ENCODE measurements at places on chromosomes 1 and 21. TPM values are rescaled to one million over a fixed set of nuclear protein-coding genes. Genes with fewer than 3 reads are reported as not detected.

DNA sequence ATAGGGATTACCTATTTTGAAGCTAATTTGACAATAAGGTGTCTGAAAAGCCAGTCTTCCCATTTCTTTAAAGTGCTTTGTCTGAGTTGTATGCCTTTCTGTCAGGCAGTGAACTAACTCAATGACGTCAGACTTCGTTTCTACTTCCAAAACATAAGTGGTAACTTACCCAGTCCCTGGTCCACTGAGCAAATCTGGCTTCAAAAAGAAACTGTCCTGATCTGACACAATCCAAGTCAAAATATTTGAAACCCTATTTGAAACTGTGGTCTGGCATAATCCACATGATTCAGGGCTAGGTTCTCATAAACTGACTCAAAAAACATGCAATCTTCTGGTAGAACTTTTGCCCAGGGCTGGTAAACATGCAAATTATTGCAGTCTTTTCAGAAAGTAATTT lies 34.0 kb downstream of the DIRAS3 start:
- DNase-seq = no peak

DNA sequence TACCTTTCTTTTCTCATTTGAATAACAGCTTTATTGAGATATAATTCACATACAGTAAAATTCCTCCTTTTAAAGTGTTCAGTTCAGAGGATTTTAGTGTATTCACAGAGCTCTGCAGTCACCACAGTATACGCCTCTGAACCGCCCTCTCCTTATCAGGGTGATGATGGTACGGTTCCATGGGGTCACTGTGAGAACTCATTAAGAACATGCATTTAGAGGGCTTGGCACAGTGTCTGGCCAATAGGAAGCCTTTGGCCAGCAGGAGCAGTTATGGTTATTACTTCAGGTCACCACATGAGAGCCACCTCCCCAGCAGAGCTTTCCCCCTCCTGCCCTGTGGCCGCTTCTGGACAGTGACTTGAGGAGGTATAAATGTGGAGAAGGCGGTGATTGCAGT lies 27.3 kb downstream of the KCNQ4 start:
- DNase-seq = peak; percentile 52

- DNase-seq = peak; percentile 9
Observed at GRCh38 chr1:199463521-199464127, 563.9 kb upstream of the NR5A2 start.

GRCh38 chr21:35204850-35205541 lies 155.9 kb upstream of the RUNX1 start:
- peak; percentile 52 for DNase-seq

- DNase-seq = peak; percentile 54
Observed at GRCh38 chr1:48492392-48492791, 20.4 kb upstream of the SPATA6 start.

DNA sequence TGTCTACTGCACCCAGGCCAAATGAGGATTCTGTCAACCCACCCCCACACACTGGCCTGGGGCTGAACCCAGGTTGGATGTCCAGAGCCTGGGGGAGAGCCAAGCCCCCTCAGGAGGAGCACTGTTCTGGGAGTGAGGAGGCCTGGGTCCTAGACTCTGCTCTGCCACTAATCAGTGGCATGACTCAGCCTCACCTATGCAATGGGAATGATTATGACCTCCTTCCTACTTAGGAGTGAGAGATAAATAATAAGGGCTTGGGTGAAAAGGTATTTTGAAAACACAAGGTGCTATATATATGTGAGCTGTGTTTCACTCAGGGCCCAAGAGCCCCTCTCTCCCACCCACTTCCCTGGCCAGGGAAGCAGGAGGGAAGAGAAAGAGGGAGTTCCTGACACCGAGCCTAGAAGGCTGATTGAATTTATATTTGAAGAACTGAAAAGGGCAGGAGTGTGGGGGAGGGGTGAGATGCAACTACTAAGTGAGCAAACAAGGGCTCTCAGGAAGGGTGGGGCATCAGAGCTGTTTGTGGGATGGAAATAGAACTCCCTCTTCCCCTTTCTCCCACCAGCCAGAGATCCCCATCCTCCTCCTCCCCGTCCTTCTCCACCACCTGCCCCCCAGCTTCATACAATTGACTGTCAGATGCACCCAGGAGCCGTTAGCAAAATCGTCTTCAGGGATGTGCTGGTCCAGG lies 8.2 kb downstream of the IGSF9 start:
- peak; percentile 81 for DNase-seq

The C1QA gene
- polyA plus RNA-seq = 87.9 TPM

- DNase-seq = no peak
Observed at GRCh38 chr21:17765207-17765606, 53.9 kb downstream of the C21orf91 start.

The OR14I1 gene
- not detected for polyA plus RNA-seq

DNA sequence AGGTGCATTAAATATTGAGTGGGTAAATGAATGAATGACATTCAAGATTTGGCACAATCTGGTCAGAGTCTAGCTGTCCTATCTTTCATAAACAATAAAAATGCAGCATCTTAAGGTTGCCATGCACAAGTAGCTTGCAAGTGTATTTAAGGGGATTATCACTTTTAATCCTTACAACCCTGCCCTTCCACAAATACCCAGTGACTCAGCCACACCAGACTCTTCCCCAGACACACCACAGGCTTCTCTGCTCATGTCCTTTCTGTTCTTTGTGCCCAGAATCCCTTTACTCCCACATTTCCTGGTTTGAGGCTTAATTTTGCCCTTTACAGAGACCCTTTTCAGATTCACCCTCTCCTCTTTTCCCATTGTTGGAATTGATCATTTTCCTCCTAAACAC lies 59.8 kb downstream of the KIRREL1 start:
- DNase-seq = no peak

- peak; percentile 27 for DNase-seq
Observed at GRCh38 chr1:246214708-246215509, 292.2 kb downstream of the SMYD3 start.

GRCh38 chr1:46246548-46247435 lies 771 bp upstream of the RAD54L start:
- DNase-seq = no peak

GRCh38 chr1:225431081-225431863 lies 3.4 kb upstream of the LBR start:
- DNase-seq = no peak

- peak; percentile 5 for DNase-seq
Observed at GRCh38 chr21:18369115-18369514, 34.5 kb downstream of the TMPRSS15 start.

DNA sequence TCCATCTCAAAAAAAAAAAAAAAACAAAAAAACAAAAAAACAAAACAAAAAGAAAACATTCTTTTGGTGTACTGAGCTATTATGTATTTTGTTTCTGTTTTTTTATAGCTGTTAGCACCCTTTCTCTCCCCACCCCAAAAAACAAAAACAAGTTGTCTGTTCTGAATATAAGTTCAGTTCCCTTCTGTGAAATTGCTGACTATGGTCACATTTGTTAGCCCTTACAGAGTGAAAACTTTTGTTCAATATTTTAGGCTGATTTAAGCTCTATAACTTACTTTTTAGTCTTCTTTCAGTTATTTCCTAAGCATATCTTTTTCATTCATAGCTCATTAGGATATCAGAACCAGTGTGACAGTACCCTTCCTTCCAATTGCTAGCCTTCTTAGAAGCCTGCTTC lies 1056.6 kb upstream of the NCAM2 start:
- no peak for DNase-seq

- no peak for DNase-seq
Observed at GRCh38 chr1:92484472-92485380, 2.0 kb downstream of the GFI1 start.

The NLRP3 gene
- not detected for polyA plus RNA-seq

DNA sequence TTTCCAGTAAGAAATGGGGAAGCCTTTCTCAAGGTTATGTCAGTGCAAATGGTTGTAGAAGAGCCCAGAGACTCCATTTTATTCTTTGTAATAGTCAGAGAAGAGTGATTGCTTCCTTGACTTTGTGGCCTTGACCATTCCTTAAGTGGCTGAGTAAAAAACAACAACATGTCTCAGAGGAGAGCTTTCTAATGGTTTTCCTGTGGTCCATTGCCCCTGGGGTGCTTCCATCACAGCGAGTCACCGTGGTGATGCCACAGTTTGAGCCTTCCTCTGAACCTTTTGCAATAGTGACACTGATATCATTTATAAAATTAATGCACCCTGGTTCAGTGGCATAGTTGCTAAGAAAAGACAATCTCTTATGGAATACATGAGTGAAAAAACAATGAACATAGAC lies 38.6 kb downstream of the PAPPA2 start:
- no peak for DNase-seq

DNA sequence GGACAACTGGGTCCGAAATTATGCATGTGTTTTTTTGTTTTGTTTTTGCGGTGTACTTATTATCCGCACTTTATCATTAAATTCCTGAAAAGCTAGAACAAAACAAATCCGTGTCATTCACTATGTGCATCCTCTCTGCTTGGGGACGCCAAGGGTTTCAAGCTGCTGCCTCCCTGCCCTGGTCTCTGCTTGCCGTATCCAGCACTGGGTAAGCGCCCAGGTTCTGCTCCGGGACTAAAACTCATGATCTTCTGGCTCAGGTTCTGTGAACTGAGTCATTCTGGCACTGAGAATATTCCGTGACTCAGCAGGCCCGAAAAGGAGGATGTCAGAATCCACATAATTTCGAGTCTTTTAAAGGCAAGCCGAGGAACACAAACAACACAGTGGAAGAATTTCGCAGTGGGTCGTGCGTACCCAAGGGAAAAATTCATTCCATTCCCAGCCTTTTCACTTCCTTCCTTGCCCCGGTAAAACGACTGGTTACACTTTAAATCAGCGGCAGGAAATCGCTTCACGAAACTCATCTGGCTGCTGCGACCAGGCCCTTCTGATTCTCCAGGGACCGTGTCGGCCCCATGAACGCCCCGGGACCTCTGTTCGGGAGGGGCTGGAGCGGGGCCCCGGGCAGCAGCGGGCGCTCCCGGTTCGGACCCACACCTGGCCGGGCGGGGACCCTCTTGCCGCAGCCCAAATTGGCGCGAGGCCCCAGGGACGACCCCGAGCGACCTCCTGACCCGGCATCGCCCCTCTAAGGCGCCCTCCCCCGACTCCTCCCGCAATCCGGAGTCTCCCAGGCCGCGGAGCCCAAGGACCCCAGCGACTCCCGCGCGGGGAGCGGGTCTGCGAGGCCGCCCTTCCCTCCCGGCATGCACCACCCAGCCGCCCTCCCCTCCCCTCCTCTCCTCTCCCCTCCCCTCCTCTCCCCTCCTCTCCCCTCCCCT lies 746 bp upstream of the LAMC1 start:
- DNase-seq = peak; percentile 64

The EVA1C gene
- polyA plus RNA-seq = 0.58 TPM

All from small intestine (tissue), 16 donors.